ENCODE measurements at places on chromosomes 7 and 10.

- DNase-seq: no peak
These were observed 224.7 kb upstream of the SH2B2 start for GRCh38 chr7:102061981-102062390.

DNA sequence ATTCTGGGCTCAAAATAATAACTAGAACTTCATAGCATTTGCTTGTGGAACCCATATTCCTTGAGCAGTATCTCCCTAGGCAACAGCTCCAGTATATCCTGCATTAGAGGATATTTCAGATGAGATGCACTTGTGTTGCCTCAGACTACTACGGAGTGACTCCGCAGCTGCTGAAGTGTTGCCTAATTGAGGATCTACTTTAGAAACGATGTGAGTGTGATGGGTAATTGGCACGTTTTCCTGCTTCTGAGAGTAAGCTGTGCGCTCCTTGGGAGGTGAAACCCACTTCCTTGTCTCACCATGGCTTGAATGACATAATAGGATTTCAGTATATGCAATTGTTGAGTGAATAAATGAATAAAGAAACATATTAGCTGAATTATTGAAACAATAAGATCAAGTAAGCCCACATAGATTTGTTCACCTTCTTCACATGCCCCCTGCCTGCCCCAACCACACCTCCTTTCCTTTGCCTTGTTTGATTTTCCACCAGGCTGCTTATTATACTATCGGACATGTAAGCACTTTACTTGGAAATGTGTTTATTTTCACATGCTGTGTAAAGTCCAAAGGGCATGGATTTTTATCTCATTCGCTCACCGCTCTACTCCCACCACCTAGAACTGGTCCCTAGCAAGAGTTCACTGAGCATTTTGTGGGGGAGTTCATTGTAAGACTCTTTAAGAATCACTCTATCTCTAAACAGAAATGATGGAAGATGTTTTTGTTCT lies 303.8 kb downstream of the KCNMA1 start:
- DNase-seq: no peak

GRCh38 chr7:111560773-111561653 lies 1.3 kb downstream of the IMMP2L start:
- DNase-seq: peak; percentile 74

DNA sequence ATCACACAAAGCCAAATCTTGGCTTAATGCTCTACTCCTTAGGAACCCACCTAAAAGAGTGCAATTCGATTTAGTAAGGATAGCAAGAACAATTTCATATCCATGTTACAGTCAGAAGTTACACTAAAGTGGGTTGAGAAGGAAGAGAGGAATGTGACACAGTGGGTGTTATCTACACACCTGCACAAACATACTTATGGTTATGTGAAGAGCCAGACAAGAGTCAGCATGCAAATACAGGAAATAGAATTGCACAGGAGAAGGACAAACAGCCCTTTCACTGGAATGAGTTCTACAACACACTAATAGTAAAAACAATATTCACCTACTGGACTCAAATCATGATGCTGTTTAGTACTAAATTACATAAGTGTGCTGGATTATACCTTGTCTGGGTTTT lies 262.8 kb downstream of the DGKB start:
- DNase-seq: peak; percentile 6

DNA sequence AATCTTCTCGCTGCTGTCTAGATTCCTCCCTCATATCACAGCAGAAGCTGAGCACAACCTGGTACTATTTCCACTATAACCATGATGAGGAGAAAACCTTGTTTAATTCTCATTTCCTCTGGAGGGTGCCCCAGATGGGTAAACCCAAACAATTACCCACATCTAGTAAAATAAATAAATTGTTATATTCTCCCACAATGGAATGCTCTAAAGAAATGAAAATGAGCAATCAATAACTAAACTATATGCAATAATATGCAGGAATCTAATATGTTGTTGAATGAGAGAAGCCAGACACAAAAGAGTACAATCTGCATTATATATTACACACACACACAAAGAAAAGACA lies 37.0 kb downstream of the SGMS1 start:
- DNase-seq: no peak

GRCh38 chr7:3232228-3232627 lies 68.8 kb upstream of the SDK1 start:
- no peak for DNase-seq

Data from PC-3 (cell line).